ENCODE measurements at places on chromosomes 4 and X.

- DNase-seq = no peak
Measured at GRCh38 chr4:125432078-125432477, 117.3 kb downstream of the FAT4 start.

DNA sequence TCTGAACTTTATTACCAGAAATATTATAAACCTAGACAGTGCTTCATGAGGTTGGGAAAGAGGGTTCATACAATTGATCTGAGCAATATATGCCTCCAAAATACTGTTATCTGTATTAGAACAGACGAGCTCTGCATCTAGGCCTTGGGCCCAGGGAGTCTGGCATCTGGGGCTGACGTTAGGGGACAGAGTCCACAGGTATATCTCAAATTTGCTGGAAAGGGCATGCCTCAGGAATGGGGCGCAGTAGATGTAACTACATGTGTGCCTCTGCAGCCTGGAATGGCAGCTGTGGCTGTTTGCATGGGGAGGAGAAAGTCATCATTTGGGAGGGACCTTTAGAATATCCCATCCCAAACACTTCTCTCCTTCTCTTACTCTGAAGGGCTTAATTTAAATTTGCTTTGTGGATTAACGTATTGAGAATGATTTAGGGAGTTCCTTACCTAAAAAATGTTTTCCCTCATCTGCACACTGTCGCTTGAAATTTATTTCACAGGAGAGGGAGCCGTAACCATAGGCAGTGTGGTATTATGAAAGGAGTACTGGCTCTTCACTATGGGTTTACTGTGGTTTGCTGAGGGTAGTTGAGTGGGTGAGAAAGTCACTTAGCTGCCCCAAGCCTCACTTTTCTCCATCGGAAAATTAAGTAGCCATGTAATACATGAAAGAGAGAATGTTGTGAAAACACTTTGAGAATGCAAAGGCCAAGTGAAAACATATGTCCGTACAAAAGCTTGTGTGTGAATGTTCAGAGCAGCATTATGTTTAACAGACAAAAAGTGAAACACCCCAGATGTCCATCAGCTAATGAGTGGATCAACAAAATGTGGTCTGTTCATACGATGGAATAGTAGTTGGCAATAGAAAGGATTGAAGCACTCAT, 5.9 kb downstream of the ADD1 start:
- no peak for DNase-seq

DNA sequence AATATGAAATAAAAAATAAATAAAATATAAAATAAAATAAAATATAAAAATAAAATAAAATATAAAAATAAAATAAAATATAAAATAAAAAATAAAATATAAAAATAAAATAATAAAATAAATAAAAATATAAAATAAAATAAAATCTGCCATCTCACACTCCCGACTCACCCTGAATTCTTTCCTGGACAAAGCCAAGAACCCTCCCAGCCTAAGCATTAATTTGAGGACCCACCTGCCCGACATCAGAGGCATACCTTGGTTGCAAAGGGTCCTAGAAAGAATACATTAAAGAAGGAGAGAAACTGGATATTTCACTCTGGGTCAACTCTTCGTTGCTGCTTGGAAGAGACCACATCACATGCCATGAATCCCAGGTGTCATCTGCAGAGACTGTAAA, 138.3 kb downstream of the CRLF2 start:
- DNase-seq = no peak

DNA sequence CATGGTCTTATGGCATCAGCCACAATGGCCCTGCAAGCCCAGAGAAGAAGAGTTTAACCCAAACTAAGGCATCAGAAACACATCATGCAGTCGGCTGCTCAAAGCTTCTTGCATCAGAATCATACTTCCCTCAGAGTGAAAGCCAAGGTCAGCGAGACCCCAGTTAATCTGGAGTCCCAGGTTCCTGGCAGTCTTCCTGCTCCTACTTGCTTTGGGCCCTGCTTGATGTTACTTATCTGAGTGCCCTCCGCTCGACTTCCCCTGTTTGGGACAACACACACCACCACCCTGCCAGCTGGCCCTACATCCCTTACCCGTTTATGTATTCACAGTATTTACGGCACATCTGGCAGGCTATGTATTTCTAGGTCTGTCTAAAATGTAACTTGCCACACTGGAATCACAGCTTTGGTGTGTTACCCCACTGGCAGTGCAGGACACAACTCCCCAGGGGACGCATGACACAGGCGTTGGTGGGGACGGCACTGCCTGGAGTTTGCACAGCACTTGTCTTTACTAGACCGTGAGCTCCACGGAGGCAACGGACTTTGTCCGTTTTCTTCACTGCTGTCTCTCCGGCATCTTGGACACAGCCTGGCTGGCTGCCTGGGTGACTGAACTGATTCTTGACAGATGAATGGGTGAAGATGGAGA, 22.8 kb downstream of the CRMP1 start:
- no peak for DNase-seq

DNA sequence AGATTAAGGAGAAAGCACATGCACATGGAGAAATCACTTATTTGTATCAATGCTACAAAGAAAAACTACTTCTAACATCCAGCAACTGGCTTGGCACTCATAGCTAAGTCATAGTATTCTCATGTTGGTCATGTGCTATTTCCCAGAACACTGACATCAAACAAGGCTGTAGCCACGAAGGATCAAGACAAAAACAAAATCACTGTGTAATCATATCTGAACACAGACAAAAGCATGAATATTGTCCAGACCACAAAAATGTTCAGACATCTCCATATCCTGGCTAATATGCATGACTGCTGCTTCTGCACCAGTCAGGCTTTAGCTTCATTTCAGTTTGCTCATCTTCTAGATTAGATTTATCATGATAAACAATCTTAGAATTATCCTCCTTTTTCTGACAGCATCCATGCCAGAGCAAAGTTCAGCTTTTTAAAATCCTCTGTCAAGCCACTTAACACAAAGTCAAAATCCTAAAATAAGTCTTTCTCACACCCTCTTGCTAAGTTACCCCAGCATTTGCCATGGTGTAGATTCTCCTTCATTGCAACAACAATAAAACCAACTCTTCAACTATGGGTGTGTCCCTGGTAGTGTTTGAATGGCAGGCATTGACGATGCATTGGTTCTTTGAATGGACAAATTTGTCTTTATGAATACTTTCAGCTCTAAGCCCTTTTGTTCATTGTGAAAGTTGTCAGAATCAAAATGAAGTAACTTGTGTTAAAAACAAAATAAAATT, 39.1 kb upstream of the NPFFR2 start:
- no peak for DNase-seq

DNA sequence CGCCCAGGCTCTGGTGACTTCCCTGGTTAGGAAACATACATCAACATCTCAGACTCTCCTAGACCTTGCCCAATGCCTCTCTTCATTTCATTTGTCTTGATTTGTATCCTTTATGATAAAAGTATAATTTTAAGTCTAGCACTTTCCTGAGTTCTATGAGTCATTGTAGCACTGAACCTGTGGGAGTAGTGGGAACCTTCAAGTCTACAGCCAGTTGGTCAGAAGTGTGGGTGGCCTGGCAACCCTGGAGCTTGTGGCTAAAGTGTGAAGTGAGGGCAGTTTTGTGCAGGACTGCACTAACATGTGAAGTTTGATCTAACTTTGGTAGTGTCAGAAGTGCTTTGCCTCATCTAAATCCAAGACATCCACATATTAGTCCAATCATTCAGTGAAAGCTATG, 259.3 kb upstream of the IGFBP7 start:
- no peak for DNase-seq

DNA sequence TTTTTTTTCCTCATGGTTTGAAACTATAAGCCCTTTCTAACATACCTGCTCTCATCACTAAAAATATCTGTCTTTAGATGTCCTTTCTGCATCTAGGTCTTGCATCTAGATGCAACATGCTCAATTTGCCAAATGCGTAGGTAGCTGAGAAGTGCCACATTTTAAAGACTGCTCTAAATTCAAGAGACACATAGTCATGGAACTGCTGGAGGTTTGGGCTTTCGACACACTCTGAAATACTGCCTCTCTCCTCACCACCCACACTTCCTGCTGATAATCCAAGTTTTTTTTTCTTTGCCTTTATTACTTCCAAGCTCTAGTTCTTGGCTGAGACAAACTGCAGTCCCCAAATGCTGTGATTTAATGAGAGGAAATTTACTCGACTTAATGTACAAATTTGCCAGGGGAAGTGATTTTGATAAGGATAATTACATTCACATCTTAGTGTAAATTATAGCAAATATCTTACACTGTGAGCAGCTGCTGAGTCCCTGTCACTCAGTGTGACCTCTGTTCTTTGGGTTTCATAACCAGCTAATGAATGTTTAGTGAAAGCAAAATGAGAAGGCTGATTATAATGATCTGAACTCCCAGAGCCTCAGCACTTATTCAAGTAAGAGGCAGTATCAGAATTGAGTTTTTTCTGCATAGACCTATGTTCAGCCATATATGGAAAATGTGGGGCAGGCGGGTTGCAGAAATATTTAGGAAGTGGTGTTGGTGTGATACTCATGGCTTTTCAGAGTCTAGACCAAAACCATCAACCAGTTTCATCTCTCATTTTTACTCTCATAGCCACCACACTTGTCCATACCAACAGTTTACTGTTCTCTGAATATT, 31.3 kb downstream of the DRD5 start:
- no peak for DNase-seq

GRCh38 chrX:39886282-39886681, 211.5 kb downstream of the BCOR start:
- no peak for DNase-seq

DNA sequence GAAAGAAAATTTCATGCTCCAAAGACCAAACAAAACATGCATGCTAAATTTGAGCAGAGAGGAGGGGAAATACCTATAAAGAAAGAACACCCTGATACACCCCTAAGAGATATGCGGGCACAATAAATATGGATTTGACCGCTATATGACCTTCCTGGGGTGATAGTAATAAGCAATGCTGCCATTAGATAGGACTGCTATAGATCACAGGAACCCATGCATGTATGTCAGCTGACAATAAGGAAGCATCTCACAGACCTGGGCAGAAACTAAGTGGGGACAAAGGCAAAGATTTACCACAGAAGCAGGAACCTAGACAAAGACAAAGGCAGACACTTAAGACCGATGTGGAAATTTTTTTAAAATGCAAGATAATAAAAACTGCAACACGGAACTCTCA, 21.3 kb downstream of the ZNF721 start:
- DNase-seq = no peak

DNA sequence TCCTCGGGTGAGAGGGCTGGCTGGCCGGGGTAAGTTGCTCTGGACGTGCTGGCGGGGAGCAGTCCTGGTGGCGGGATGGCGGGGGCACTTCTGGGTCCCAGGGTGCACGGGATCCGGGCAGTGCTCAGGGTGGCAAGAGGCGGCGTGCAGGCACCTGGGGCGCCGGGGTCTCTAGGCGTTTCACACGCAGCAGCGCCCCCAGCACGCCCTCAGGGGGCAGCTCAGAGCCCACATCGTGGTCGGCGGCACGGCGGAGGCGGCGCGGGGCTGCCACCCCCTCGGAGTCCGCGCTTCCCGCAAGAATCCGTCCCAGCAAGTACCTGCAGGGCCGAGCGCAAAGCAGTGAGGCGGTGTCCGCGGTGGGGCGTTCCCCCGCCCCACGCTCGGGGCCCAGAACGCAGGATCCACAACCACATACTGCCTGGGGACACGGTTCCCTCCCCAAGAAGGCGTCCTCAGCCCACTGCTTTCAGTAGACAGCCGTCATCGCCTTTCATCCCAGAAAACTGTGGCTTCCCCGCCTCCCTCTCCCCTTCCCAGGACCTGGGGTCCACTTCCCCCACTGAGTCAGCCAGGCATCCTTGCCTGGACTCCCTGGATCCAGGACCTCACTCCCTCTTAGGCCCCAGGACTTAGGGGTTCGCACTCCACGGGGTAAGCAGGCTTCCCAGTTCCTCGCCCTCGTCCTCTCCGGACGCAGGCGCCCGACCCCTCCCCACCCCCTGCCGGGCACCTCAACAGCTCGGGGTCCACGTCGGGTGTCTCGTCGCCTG, 4.1 kb downstream of the PCSK1N start:
- DNase-seq = no peak

DNA sequence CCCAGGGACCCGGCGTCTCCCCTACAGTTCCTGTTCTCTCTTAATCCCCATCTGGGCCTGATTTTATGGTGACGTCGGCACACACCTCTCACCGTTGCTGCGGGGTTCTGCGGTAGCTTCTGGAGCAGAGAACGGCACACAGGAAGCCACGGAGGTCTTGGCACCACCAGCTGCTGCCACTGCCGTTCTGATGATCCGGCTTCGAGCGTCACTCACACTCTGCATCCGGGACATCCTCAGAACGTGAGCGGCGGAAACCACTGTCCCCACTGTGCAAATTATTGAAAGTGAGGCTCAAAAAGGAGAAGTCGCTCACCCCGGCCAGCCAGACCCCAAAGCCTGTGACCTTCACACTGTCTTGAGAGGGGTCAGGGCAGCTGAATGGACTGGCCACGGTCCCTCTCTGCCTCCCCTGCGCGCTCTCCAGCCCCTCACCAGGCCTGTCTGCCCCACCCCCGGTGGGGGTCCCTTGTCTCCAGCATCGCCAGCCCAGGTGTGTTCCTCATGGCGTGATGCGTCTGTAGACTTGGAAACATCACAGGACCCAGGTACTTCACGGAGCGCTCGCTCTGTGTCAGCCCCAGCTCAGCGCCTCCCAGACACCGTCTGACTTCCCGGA, 201.1 kb downstream of the AFAP1 start:
- no peak for DNase-seq

DNA sequence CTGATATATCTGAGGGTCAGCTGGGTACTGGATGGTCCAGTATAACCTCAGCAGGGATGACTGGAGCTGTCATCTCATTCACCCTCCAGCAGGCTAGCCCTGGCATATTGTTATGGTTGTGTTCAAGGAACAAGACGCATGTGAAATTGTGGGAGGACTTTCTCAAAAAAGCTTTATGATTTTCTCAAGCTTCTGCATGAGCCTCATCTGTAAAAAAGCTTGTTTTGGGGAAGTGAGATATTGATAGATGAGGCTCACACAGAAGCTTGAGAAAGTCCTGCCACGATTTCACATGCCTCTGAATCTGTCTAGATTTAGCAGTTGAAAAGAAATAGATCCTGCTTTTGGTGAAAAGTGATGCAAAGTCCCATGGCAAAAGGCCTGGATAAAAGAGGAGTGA, 93.4 kb downstream of the SPCS3 start:
- DNase-seq = no peak

GRCh38 chrX:40266490-40267333, 169.0 kb upstream of the BCOR start:
- no peak for DNase-seq

GRCh38 chrX:77953708-77954107, 15.7 kb downstream of the PGAM4 start:
- no peak for DNase-seq
